ENCODE measurements at places on chromosomes 13 and 19. TPM values are rescaled to one million over a fixed set of nuclear protein-coding genes. Genes with fewer than 3 reads are reported as not detected.

The KIR2DL4 gene
- total RNA-seq, result not detected

The ALOX5AP gene
- total RNA-seq, result 3.7 TPM

The SYT5 gene
- 4.9 TPM for total RNA-seq

The MAP4K1 gene
- total RNA-seq, result 0.92 TPM

The YIPF2 gene
- total RNA-seq, result 21.0 TPM

The AMER2 gene
- not detected for total RNA-seq

The TNFSF9 gene
- 6.3 TPM for total RNA-seq

The PNMA8A gene
- 11.5 TPM for total RNA-seq

The CNMD gene
- total RNA-seq, result not detected

The NUMBL gene
- total RNA-seq, result 48.5 TPM

The FLT1 gene
- total RNA-seq, result not detected

The TMPRSS9 gene
- not detected for total RNA-seq

The ZNF625 gene
- total RNA-seq, result not detected

The PSG11 gene
- not detected for total RNA-seq

The FOXO1 gene
- total RNA-seq, result 4.0 TPM

The LYPD3 gene
- total RNA-seq, result 0.45 TPM

The CYP2F1 gene
- not detected for total RNA-seq

The RNF225 gene
- total RNA-seq, result 0.12 TPM

The FPR3 gene
- not detected for total RNA-seq

The HIPK4 gene
- 0.29 TPM for total RNA-seq

The FUZ gene
- 13.3 TPM for total RNA-seq

The C13orf42 gene
- not detected for total RNA-seq

The LILRA6 gene
- 0.06 TPM for total RNA-seq

The DNAJC3 gene
- 11.1 TPM for total RNA-seq

The ELSPBP1 gene
- total RNA-seq, result not detected

The ANKLE1 gene
- 0.28 TPM for total RNA-seq

The TMEM38A gene
- total RNA-seq, result 1.3 TPM

The ZSCAN4 gene
- total RNA-seq, result not detected

The ZNF256 gene
- total RNA-seq, result 0.97 TPM

The CGB1 gene
- 0.20 TPM for total RNA-seq

The SIGLEC5 gene
- not detected for total RNA-seq

The PCCA gene
- total RNA-seq, result 11.6 TPM

The NFIX gene
- 4.9 TPM for total RNA-seq

The EBI3 gene
- 5.2 TPM for total RNA-seq

The FFAR2 gene
- not detected for total RNA-seq

The SCN1B gene
- total RNA-seq, result 19.9 TPM

The RFXAP gene
- total RNA-seq, result 1.2 TPM

The IFI30 gene
- total RNA-seq, result 14.9 TPM

The PCDH20 gene
- not detected for total RNA-seq

The ZNF358 gene
- 17.1 TPM for total RNA-seq

The CRB3 gene
- 3.0 TPM for total RNA-seq

The CLEC4M gene
- not detected for total RNA-seq

The KLK12 gene
- total RNA-seq, result not detected

The CGB8 gene
- total RNA-seq, result 3.5 TPM

The SERPINE3 gene
- not detected for total RNA-seq

The FAM216B gene
- total RNA-seq, result not detected

The MTUS2 gene
- total RNA-seq, result 0.01 TPM

The CDC42EP5 gene
- total RNA-seq, result not detected

The TTC9B gene
- total RNA-seq, result 1.1 TPM

The ZNF568 gene
- total RNA-seq, result 1.3 TPM

The ZNF285 gene
- total RNA-seq, result 2.1 TPM

The ARRDC2 gene
- total RNA-seq, result 29.4 TPM

The ATG4D gene
- 22.7 TPM for total RNA-seq

The PRSS57 gene
- not detected for total RNA-seq

The GPR183 gene
- total RNA-seq, result not detected

The TEX30 gene
- 14.2 TPM for total RNA-seq

The CBARP gene
- total RNA-seq, result 2.3 TPM
